GM19239 (cell line): ENCODE measurements at places on chromosomes 2 and 18.

DNA sequence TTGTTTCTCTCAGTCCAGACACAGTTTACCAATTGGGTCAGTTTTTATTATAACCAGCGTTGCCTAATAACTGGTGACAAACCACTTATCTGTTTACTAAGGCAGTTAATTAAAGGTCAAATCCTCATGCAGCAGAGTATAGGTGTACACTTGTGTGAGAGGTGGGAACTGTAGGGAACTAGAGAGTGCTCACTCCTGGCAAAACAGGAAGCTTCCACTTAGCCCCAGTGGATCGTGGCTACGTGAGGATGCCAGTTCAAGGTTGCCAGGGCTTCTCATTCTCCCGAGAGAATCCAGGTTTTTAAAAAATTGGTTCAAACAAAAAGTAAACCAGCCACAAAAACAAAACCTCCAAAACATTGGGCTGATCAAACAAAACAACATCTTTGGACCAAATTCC lies 8.1 kb downstream of the CYBRD1 start:
- no peak for DNase-seq

GRCh38 chr2:236568068-236568921 lies 1.3 kb upstream of the ACKR3 start:
- peak; percentile 46 for DNase-seq

DNA sequence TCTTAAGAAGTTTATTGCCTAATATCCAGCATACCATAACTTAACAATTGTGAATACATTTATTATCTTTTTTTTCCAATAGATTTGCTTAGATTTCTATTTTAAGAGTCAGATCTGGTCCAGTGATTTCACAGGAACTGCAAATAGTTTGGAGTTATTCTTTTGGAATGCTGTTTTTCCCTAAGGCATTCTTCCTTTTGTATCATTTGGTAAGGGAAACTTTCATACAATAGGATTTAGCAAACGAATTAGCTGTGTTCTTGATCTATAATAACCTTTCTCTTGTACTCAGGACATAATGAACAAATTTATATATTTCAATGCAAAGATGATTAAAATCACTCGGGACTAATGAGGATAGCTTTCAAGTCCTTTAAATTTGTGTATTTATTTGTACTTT lies 201.6 kb downstream of the ERBB4 start:
- DNase-seq: no peak

- DNase-seq: peak; percentile 14
Measured at GRCh38 chr2:19046986-19047780, 311.2 kb downstream of the OSR1 start.

DNA sequence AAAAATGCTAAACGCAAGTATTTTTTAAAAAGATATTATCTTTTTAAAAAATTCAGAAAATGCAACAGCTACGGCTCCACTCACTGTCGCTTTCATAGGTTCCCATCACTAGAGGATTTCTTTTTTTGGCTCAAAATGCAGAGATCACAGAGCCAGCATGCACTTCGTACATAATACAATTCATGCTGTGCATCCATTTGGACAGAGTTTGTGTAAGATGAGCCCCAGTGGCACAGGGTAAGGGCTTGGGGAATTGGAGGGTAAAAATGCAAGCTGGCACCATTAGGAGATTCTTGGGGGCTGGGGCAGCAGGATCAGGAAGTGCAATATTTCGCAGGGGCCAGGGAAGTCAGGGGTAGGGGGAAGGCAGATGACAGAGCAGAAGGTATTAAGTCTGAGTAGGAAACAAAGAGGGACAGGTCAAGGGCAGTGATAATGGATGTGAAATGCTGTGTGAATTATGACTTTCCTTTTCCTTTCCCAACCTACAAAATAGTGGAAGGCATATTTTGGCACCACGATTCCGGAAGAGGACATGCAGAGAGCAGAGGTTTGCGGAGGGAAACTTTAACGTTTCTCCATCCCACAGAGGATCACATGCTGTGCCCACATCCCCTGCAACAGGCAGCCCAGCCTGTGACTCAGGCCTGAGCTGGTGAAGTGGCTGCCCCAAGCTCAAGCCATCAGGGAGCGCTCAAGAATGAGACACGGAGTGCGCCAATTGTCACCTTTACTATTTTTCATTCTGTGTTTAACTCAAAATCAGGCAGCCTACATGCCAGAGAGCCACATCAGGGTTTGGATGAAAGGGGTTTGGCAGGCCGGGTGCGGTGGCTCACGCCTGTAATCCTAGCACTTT lies 4.7 kb downstream of the CAPG start:
- no peak for DNase-seq

DNA sequence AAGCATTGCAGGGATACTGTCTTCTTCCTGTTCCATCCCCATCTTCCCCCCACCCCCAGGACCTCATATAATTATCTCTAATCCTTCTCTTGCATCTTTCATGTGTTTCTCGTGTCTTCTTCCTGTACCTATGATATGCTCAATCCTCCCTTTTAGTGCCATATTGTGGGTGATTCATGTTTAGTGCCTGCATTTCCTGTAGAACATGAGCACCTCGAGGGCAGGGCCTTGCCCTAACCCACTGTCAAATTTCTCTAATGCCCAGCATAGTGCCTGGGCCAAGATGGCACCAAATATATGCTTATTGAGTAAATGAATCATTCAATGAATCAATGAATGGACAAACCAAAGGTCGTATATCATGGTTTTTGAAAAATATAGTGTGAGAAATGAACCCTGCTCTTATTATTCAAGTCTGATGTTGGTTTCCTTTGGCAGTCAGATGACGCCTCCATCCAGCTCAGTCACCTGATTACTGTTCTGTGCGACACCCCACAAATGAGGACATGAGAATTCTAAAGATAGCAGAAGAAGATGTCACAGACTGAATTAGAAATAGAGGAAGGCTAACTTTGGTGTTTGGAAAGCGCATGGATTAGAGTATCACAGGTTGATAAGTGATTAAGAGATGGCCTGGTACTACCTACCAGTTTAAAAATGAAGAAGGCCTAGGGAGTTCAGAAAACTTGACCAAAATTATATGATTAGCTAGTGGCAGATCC lies 278.4 kb downstream of the PRKCE start:
- no peak for DNase-seq

DNA sequence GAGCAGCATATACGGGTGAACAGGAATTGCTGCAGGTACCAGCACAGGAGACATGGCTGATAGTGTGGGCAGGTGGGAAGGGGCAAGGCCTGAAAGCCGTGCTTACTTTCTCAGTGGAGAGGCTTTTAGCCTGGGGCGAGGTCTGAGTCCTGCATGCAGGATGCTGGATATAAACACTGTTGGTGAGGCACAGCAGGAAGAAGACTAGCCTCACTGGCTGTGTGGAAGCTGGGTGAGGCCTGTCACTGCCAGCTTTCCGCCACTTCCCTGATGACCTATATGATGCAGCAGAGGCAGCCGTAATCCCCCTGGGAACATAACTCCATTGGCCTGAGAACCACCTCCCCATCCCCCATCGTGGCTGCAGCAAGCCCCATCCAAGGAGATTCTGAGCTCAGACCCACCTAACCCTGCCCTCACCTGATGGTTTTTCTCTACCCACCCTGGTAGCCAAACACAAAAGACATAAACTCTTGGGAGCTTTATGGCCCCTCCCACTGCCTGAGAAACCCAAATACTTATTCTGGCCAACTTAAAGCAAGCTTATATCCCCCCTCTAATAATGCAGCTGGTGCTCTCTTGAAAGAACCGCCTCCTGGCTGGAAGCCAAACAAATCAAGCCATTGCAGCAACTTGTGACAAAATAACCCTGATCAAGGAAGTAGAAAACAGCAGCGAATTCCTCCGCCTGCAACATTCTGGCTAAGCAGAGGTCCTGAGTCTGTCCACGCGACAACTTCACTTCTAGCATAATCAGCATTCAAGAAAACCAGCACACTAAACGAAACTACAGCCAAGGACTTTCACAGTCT lies 54.6 kb upstream of the DSC1 start:
- DNase-seq: no peak

DNA sequence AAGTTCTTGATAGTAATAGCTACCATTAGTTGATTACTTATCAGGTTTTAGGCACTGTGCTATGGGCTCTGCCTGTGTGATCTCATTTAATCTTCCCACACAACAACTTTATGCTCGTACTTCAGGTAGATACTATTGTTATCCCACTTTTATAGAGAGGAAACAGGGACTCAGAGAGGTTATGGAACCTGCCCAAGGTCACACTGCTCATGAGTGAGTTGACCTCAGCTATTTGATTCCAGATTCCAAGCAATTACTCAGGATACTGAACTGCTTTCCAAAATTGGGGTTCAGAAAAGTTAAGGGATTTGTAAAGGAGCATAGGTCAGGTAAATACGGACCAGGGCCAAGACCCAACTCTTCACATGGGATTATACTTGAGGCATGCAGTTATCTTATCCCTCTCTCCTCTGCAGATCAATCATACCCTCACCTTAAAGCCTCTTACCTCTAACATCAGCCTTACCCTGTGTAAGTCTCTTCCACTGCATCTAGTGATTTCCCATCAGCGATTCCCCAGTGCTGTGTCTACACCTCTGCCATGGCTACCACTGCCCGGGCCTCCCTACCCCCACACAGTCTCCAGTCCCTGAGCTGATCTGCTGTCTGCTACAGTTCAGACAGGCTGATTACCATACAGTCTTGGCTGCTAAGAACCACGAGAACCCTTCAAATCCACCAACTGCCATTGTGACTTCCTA lies 74.4 kb downstream of the ANTXR1 start:
- DNase-seq: no peak
